ENCODE measurements at places on chromosomes 12 and 14.

- DNase-seq: no peak
These were observed 264.9 kb downstream of the NAV3 start for GRCh38 chr12:78095623-78096022.

DNA sequence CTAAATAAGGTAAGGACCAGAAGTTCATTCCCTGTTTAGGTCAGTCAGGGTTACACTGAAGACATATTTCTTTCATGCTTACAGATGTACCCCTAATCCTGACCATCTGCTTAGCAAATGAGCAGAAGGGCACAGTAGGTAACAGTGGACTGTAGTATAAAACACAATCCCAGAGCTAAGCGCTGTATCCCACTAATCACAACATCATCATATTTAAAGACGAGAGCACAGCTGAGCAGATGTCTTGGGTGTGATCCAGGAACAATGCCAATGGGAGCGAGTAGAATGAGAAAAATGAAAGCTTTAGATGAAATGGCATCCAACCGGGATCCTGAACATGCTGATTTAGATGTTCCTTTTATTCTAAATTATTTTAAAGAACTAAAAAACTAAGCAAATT is 213.4 kb downstream of the CCER1 start:
- DNase-seq: no peak

- no peak for DNase-seq
These were observed 142.5 kb downstream of the SAMD4A start for GRCh38 chr14:54709444-54709843.

GRCh38 chr12:114314403-114314802 is 91.5 kb downstream of the TBX5 start:
- no peak for DNase-seq

DNA sequence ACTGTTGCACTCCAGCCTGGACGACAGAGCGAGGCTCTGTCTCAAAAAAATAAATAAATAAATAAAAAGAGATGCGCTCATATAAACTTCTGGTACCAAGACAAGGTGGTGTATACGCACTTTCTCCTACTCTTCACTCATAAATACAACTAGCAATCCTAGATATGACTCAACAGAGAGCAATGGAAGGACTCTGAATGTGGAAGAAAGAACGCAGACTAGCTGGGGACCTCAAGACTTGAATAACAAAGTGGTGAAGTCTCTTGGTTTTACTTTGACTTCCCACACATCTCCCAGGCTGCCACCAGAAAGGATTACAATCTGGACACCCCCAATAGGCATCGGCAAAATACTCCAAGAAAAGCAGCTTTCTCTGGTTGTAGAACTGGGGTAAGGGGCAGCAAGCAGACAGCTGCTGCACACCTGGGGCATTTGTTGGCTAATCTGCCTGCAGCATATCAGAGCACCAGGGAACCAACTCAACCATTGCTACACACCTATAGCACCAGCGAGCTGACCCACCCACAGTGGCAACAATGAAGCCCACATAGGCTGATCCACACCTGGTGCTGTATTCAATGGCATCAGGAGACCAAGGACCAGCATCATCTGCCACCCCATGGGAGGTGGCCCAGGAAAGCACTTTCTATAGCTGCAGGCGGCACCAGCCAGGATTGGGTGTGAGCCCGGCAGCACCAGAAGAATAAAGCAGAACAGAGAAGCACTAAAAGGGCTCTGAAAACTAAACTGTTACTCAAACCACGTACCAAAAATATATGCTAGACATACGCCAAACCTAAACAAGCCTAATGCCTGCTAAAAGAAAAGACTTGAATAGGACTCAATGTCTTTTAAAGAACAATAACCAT is 1231.7 kb upstream of the TMEM132C start:
- no peak for DNase-seq

DNA sequence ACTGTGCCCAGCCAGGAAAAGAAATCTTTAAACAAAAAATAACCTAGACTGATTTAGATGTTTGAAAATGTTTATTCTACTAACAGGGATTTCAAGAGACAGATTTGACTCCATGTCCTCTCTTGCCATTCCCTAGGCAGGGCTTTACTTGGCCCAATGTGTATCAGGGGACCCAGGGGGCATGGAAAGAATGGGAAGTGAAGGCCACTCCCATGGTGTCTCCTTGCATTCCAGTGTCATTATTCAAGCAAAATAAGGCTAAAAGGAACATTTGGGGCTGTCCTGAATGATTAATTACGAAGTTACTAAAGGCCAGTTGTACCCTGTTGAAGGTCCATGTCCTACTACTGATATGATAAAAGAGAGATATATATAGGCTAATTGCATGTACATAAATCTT is 151.9 kb upstream of the ATF7IP start:
- no peak for DNase-seq
